ENCODE measurements at places on chromosomes 16 and 17. TPM values are rescaled to one million over a fixed set of nuclear protein-coding genes. Genes with fewer than 3 reads are reported as not detected.

The NHERF1 gene
- total RNA-seq = 33.6 TPM

The ZSCAN10 gene
- not detected for total RNA-seq

The ASGR1 gene
- total RNA-seq = 9.0 TPM

The HEATR9 gene
- not detected for total RNA-seq

The TK1 gene
- 21.1 TPM for total RNA-seq

The WNT9B gene
- total RNA-seq = not detected

The RNF222 gene
- total RNA-seq = 0.14 TPM

DNA sequence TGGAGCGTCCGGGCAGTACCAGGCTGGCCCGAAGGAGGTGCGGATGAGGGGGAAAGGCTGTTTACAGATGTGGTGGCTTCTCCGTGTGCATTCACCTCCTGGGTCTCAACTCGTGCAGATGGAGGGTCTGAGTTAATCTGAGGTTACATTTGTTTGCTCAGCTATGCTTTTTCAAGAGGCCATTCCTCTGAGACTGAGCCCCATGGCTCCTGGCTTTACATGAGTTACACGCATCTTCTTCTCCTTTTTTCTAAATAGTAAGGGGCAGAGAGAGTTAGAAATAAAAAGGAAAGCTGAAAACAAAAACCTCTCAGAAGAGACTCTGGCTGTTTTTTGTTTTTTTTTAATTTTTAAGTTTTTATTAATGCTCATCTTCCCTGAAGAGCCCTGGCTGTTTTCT is 29.0 kb downstream of the IRF8 start:
- DNase-seq = no peak

GRCh38 chr16:12646490-12647274 is 157.0 kb downstream of the CPPED1 start:
- no peak for DNase-seq

DNA sequence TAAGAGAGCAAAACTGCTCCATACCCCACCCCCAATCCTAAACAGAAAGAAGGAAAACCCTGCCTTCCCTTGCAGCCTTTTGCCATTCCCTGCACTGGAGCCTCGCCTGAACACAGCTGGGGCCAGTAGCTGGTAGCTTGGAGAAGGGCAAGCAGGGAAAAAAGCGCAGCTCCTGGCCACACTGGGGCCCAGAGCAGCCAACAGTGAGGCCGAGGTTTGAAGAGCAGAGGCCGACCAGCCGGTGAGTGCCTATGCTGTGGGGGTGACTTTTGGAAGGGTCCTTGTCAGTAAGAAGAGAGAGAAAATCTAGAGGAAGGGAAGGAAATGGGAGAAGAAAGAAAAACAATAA is 3.2 kb upstream of the HOXB9 start:
- no peak for DNase-seq

- DNase-seq = no peak
Measured at GRCh38 chr16:3696425-3697218, 20.7 kb downstream of the TRAP1 start.

- no peak for DNase-seq
Measured at GRCh38 chr17:50603340-50603739, 31.3 kb upstream of the ABCC3 start.

GRCh38 chr16:13231365-13231764 is 330.0 kb downstream of the SHISA9 start:
- DNase-seq = no peak

DNA sequence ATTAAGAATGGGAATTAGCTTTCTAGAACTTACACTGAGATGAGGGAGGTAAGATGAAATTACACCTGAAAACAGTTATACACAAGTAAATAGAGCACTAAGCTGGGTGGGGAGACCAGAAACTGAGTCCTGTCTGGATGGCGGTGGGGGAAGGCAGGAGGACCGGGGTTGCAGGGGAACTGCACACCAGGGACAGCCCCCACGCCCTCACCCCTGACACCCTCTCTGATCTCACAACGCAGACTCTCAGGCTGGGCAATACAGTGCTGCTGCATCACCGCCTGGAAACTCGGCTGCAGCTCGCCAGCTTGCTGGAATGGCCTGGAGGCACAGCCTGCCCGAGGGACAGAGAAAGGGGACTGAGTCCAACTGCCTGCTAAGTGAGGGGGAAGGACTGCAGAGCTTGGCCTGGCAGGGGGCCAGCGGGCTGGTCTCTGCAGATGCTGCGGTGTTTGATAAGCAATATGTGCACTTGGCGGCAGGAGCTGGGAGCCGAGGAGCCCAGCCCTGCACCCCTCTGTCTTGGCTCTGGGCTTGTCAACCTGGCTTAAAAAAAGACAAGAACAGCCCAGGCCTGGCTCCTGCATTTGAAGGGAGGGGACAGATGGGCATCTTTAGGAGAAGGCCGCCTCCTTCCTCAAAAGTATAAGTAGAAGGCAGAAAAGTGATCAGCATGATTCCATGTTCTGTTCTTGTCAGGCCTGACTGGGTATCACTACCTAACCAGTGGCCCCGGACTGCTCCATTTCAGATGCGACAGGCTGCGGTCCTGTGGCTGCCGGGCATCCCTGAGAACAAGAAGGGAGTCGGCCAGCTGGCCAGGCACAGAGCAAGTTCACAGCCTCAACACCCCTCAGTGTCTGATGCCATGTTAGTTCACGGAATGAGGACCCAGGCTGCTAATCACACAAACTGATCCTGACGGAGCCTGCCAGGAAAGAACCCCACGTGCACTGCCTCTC is 30.2 kb downstream of the SPHK1 start:
- no peak for DNase-seq

DNA sequence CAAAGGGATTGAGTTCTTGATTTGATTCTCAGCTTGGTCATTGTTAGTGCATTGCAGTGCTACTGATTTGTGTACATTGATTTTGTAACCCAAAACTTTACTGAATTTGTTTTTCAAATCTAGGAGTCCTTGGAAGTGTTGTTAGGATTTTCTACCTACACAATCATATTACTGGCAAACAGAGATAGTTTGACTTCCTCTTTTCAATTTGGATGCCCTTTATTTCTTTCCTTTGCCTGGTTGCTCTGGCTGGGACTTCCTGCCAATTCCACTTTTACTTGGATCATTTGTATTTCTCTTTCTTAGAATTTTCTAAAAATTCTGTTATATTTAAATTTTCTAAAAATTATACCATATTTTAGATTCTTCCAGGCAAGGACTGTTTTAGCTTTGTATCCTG is 151.1 kb downstream of the FTO start:
- DNase-seq = no peak

GRCh38 chr17:41190328-41190727 is 641 bp downstream of the KRTAP9-1 start:
- DNase-seq = no peak

GRCh38 chr16:1745181-1745899 is 26.0 kb downstream of the NME3 start:
- no peak for DNase-seq

- DNase-seq = no peak
Measured at GRCh38 chr16:68417711-68418301, 30.5 kb downstream of the SMPD3 start.

GRCh38 chr16:72908362-72909167 is 139.4 kb downstream of the ZFHX3 start:
- no peak for DNase-seq

GRCh38 chr17:47251421-47251940 is 2.1 kb upstream of the ITGB3 start:
- DNase-seq = no peak

- no peak for DNase-seq
Measured at GRCh38 chr17:1532836-1533602, 16.6 kb upstream of the INPP5K start.

- DNase-seq = no peak
Measured at GRCh38 chr17:42247734-42248133, 28.5 kb downstream of the STAT5B start.

DNA sequence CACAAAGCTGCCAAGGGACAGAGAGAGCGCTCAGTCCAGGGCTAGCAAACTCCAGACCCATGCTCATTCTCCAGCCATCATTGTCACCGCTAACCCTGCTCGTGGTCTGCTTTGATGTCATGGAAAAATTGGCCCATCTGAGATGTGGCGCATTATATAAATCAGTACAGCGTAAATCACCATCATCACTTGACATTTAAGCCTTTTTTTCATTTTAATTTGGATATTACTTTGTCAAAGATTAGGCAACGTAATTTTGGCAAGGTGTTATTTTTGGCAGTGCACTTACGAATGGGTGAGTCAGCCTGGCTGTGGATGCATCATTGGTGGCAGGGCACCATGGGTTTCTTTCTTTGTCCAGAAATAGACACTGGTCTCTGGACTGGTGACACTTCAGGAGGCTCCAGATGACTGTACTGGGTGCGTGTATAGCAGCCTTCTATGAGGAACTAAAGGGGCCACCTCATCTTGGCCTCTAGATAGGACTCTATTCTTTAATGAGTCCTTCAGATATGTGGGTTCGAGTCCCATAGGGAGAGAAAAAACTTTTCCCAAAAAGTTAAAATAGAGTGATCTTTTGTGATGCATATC is 166.3 kb downstream of the MSI2 start:
- no peak for DNase-seq

- DNase-seq = no peak
Measured at GRCh38 chr17:72967977-72968585, 124.4 kb downstream of the SLC39A11 start.

DNA sequence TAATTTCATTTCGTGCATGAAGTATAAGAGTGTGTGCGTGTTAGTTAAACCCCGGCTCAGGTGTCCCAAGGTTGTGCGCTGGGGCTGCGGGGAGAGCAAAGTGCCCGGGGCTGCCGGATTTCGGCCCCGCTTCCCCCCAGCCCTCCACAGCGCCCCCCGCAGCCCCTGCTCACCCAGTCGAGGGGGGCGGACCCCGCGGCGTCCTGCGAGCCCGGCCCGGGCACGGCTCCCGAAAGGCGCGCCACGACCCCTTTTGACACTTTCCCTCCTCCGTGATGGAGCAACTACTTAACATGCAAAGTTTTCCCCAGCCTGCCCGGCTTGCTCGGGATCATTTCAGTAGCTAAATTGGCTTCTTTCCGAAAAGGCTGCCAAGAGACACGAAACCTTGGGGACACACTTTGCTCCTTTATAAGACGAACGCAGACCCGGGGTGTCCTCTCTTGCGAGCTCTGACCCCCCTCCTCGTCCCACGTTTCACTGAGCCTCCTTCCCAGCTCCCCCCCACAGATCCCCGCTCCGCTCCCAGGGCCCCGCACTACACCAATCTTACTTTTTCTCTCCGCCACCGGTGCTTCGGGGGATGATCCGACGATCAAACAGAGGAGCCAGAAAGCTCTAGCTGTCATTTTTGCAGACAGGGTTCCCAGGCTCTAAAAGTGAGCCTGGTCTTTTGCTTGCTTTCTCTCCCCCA is 552 bp downstream of the C17orf58 start:
- DNase-seq = no peak

Data from kidney epithelial cell (primary cell).